ENCODE measurements at places on chromosomes 13 and 19.

- no peak for DNase-seq
These were observed 21.0 kb upstream of the HOMER3 start for GRCh38 chr19:18961767-18962620.

DNA sequence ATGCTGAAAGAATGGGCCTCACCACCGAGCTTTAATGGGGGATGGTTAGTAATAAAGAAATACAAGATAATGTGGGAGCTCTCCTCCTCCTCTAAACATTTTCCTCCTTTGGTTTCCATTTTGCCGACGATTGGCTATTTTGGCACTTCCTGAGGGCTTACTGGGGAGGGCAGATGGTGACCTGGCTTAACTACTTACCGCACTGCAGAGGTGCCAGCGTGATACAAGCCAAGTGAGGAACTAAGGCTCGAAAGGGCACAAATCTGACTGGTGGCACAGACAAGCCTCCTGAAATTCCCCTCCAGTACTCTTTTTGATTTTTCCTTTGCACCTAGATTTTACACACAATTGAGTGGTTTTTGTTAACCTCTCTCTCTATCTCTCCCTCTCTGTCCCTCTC lies 53.3 kb upstream of the RAP2A start:
- no peak for DNase-seq

DNA sequence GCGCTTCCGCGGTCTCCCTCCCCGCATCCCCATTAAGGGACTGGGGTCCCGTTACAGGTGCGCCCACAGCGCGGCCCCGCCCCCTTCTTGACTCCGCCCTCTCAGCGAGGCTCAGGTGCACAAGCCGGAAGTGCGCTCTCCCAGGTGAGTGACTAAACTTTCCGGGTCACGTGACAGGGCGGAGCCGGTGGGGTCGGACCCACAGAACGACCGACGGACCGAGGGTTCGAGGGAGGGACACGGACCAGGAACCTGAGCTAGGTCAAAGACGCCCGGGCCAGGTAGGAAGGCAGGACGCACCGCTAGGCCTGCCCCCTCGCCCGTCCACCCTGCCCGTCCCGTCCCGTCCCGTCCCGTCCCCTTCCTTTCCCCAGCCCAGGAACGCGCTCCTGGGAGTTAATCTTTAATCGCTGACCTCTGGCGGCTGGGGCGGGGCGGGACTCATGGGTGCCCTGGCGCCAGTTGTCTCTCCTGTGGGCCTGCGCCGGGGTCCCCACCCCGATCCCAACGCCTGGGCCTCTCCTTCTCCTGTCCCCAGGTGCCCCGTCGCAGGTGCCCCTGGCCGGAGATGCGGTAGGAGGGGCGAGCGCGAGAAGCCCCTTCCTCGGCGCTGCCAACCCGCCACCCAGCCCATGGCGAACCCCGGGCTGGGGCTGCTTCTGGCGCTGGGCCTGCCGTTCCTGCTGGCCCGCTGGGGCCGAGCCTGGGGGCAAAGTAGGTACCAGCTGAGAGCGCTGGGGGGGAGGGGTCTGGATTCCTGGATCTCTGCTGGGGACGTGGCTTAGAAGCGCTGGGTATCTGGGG lies at the start of gene CRB3:
Gene CRB3 (plus strand): TSS at position 202 of the 804 bp plus-strand sequence. CDS start 431 bp downstream, at position 633.
- peak; percentile 75 for DNase-seq

DNA sequence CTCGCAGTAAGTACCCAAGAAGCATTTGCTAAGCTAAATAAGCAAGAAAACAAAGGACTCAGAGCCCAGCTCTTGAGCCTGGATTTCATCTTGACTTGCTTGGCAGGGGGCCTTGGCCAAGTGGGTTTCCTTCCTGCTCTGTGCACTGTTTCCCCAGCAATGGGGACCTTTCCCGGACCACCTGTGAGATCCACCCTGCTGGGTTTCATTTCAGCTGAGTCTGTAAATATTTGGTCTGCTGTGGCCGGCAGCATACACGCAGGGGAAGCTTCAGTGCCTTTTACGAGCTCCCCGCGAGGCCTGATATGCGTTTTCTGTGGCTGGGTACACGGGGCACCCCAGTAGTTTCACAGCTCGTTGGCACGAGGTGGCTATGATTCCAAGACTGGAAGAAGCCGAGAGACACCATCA lies 12.4 kb upstream of the TINCR start:
- DNase-seq: no peak

DNA sequence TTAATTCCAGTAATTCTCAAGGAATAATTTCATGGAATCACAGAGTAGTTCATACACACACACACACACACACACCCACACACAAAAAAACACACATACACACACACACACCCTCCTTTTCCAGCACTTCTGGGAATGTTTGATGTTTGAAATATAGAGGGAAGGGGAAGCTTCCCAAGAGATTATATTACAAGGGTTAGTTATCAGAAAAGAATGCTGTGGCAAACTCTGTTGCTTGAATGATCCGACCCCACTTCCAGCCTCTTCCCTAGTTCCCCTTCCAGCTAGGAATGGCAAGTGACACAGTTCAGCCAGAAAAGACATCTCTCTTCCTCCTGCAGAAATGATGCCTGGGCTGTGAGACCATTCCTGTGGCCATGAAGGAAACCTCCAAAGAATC lies 49.9 kb downstream of the KCTD12 start:
- no peak for DNase-seq

- no peak for DNase-seq
These were observed 72.5 kb downstream of the EDNRB start for GRCh38 chr13:77846173-77846572.

DNA sequence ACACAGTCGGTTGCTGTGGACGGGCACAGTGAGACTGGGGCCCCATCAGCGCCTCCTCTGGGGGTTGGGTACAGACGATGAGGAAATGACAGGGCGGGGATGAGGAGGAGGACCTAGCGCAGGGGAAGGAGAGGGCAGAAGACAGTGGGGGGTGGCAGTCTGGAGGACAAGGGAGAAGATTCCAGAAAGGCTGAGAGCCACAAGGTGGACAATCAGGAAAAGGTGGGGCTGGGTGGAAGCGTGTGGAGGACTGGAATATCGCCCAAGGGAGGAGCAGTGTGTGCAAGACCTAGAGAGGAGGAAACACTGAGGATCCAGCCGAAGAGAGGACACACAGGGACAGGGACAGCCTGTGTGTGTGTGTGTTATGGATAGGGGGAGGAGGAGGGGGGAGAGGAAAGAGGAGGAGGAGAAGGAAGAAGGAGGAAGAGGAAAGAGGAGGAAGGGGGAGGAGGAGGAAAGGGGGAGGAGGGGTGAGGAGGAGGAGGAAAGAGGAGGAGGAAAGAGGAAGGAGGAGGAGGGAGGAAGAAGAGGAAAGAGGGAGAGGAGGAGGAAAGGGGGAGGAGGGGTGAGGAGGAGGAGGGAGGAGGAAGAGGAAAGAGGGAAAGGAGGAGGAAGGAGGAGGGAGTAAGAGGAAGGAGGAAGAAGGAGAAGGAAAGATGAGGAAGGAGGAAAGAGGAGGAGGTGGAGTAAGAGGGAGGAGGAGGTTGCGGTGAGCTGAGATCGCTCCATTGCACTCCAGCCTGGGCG lies 15.8 kb upstream of the GARIN5A start:
- no peak for DNase-seq

- peak; percentile 4 for DNase-seq
These were observed 1.8 kb upstream of the CEACAM8 start for GRCh38 chr19:42596391-42597072.

DNA sequence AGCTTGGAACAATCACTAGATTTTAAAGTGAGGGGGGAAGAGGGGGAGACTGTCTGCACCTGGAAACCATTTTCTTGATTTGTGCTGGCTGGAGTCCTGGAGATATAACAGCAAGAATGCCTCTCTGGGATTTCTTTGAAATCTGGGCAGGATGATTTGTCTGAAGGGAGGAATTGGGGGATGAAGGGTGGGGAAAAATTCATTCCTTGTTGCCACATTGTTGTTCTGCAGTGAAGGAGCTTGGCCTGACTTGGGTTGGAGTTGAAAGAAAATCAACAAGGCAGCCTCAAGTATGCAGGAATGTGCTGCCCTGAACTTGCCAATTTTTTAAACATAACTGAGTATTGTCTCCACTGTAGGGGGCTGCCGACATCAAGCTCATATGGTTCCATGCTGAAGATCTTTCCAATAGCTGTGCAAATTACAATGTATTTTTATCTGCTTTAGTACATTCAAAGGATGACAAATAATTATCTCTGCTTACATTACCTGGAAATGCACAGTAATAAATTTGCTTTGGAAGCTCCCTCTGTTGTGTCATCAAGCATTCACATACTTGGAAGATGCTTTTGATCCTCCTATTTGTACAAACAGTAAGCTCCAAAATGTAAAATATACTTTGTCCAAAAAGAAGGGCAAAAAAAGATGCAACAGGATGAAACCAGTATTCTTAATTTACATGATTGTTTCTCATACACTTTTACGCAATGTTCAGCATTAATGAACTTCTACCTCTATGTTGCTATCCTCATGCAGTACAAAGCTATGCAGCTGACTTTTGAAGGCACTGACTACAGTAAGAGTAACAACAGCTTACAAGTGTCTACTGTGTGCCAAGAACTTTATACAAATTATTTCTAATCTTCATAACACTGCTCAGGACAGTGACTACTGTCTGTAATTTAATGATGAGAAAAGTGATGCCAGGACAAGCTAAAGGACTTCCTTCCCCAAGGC lies 627.9 kb upstream of the KLF12 start:
- no peak for DNase-seq

DNA sequence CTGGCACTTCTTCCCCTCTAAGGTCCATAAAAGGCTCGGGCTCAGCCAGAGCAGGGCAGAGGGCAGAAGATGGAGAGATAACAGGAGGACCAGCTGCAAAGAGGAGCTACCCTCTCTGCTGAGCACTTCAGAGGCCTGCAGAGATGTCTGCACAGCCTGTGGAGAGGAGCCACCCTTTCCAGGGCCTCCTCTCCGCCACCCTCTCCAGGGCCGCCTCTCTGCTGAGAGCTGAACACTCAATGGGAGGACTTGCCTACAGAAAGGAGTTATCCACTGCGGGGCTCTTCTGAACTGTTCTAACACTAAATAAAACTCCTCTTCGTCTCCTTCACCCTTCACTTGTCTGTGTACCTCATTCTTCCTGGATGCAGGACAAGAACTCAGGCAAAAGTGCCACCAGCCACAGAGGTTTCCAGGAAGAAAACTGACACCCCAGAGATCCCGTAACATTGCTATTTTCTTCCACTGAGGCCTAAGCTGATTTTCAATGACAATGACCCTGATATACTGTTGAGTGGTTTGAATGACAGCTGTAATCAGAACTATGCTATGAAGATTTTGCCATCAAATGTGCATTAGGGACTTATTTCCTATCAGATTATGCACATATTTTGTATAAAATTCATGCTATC lies 16.2 kb upstream of the TSC22D1 start:
- DNase-seq: no peak

DNA sequence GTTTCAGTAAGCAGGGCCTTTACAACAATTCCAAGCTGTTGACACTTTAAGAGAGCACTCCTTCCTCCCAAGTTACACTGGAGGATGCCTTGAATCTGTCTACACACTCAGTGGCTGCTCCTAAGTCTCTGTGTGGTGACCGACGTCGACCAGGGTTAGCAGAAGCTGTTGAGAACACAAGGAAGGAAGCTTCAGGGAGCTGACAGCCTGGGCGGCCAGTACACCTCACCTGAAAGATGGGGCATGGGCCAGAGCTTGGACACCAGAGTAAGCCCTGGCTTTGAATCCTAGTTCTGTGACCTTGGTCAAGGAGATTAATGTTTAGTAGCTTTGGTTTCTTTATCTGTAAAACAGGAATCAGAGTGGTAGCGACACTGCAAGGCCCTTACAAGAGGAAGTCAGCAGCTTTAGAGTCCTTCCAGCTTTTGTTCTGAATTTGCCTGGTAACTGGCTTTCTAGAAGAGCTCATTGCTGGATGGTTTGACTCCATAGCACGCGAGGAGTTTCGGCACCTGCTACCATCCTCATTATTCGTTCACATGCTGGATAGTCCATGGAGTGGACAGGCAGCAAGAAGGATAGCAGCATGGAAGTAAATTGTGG lies 214.2 kb downstream of the FGF9 start:
- no peak for DNase-seq

Measured in renal pelvis (tissue), 12 donors.